ENCODE measurements at places on chromosomes 16 and 17.

DNA sequence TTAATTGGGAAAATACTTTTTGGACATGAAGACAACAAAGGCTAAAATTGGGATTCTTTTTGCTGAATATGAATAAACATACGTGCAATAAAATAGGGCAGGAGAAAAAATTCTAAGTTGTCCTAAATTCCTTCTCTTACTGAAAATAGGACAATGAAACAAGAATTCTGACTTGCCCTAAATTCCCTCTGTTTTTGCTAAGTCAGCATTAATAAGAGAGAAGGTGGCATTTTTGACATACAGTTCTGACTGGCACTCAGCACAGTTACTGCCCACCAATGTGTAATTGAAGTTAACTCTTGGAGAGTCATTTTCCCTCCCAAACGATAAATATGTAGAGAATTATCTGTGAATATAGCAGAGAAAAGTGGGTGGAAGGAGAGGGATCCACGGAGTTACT lies 1021.1 kb upstream of the CDH8 start:
- no peak for DNase-seq

- DNase-seq: no peak
These were observed 4.6 kb downstream of the ZSCAN10 start for GRCh38 chr16:3094289-3095027.

- DNase-seq: no peak
These were observed 217.0 kb downstream of the CPPED1 start for GRCh38 chr16:12586701-12587100.

DNA sequence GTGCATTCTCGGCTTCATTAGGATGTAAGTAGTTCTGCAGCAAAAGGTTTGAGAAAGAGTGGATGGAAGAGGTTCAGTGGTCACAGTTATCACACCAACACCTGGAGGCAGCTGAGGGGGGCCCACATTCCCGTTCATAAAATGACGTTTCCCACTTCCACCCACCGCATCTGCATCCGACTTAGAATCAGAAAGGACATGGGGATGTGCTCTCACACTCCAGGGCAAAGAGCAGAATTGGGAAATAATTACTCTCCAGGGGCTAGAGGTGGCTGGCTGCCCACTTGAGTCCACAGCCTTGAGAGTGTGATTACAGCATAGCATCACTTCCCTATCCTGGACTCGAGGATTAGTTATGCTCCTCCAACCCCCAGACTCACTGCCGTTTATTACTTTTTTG lies 122.0 kb downstream of the CPPED1 start:
- no peak for DNase-seq

DNA sequence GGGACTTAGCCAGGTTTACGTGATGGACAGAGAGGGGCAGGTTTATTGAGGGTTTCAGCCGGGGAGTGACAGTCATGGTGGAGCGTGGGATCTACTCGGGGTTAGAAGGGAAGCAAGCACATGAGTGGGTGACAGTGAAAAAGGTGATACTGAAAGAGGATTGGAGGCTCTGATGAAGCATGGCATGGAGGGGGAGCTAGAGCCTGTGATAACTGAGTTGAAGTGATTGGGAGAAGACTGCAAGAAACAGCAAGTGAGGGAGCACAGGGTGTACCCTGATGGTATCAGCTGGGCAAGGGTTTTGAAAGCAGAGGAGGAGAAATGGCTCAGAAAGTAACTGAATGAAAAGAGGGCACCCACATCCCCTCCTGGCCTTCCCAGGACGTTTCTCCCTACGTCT lies 6.7 kb upstream of the KSR1 start:
- no peak for DNase-seq

- DNase-seq: no peak
These were observed 65.8 kb downstream of the RGS9 start for GRCh38 chr17:65202844-65203571.

GRCh38 chr17:39867084-39867879 lies 720 bp upstream of the ZPBP2 start:
- no peak for DNase-seq

GRCh38 chr16:85138825-85139627 lies 26.8 kb upstream of the CIBAR2 start:
- DNase-seq: peak; percentile 34

- no peak for DNase-seq
These were observed 167.7 kb upstream of the CIBAR2 start for GRCh38 chr16:85279825-85280545.

DNA sequence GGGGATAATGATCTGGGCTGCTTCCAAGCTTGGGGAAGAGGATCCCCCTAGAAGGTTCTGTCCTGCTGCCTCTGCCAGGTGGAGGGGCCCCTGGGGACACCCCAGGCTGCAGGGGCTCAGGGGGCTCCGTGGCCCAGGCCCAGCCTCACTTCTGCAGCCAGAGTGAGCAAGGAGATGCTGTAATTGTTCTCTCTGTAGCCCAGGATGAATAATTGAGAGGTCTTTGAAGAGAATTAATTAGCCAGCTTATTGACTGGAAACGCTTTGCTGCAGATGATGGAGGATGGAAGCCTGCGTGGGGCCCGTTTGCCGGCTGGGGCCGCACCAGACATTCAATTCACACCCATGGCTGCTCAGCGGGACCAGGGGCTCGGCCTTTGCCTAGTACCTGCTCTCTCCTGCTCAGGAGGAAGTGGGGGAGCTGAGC lies 38.5 kb downstream of the TMEM235 start:
- DNase-seq: peak; percentile 1

DNA sequence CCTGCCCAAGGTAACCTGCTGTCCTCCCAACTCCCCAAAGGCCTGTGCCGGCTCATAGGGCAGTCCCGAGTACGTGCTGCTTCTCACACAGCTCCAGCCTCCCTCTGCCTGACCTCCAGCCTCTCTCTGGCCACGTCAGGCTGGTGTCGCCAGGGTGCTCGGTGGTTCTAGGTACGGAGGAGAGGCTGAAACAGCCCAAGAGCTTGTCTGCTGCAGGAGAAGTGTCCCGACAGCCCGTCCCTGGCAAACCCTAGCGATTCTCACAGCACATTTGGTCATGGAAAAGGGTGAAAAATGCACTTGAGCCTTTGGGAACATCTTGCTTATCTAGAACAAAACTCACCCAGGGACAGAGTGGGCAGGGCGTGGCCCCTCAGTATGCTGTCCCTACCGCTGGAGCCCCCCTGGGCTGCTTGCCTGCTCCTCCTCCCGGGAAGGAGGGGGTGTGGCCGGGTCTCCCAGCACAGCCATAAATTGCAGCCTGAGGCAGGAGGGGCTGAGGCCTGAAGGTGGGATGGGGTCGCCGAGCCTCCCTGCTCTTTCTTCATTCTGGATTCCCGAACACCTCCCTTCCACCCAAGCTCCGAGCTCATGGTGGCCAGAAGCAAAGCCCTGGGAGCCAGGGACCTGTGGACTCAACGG lies 40.4 kb downstream of the TIMM22 start:
- DNase-seq: no peak

DNA sequence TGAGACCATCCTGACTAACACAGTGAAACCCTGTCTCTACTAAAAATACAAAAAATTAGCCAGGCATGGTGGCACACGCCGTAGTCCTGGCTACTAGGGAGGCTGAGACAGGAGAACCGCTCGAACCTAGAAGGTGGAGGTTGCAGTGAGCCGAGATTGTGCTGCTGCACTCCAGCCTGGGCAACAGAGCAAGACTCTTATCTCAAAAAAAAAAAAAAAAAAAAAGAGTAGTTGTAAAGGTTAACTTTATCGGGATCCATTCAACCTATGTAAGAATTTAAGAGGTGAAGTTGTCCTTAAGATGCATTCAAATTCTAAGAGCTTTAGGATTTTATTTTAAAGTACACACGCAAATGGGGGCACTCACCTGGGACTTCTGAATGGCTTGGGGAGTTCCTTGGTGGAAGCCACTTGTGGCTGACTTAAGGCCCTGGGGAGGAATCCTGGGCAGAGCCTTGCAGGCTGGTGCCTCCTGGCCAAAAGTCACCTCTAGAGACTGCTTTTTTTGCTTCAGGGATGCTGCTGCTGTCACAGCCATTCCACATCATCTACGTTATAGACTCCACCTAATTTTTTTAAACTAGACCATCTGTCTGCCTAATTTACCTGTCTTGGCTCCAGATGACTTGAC lies 3.3 kb downstream of the CTCF start:
- no peak for DNase-seq

- DNase-seq: no peak
These were observed 9.4 kb downstream of the C17orf100 start for GRCh38 chr17:6660805-6661463.

DNA sequence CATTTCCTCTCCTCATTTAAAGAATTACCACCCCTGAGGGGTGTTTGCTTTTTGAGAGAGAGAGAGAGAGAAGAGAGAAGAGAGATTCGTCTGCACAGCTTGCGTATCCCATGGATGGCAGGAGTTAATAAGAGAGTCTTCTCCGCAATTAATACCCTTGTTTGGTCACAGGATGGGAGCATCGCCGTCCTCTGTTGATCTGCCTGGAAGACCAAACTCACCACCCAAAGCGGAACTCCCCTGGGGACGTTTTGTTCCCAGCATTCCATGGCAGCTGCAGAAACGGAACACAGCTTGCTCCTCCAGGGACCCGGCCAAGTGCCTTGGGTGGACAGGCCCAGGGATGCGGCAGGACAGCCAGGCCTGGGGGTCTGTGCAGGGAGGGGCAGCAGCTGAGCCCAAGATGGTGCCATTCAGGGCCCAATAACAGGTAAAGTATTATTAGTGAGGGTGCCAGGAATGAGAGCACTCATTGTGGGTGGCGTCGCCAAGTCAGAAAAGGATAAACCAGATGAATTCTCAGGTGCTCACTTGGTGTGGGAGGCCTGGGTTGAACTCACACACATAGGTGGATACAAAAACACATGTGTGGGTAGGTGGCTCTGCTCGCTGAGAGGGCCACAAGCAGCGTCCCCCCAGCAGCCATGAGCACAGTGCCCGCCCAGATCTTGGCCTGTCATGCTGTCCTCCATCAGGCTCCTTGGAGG lies 83.1 kb downstream of the NT5M start:
- DNase-seq: no peak

DNA sequence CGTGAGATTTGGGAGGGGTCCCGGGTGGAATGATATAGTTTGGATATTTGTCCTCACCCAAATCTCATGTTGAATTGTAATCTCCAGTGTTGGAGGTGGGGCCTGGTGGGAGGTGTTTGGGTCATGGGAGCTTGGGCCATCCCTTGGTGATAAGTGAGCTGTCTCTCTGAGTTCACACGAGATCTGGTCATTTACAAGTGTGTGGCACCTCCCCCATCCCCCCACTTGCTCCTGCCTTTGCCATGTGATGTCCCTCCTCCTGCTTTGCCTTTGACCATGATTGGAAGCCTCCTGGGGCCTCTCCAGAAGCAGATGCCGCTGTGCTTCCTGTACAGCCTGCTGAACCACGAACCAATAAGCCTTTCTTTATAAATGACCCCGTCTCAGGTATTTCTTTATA lies 21.3 kb upstream of the BAIAP2 start:
- no peak for DNase-seq

- no peak for DNase-seq
These were observed 1.2 kb upstream of the TCAP start for GRCh38 chr17:39663688-39664580.

Measured in NCI-H1417 treated with DMSO at 0.1 percent for 48 hours (cell line).